ENCODE measurements at places on chromosomes 7 and 10. TPM values are rescaled to one million over a fixed set of nuclear protein-coding genes. Genes with fewer than 3 reads are reported as not detected.

Gene SORCS3
- total RNA-seq: not detected

GRCh38 chr10:9035355-9035754 lies 980.9 kb downstream of the GATA3 start:
- peaks cover 7% of the 10 kb centered on the region for H3K36me3 ChIP-seq
- no peak for DNase-seq
- H3K4me1 ChIP-seq: no peaks in the 10 kb centered on the region
- H3K27me3 ChIP-seq: no peaks in the 10 kb centered on the region

DNA sequence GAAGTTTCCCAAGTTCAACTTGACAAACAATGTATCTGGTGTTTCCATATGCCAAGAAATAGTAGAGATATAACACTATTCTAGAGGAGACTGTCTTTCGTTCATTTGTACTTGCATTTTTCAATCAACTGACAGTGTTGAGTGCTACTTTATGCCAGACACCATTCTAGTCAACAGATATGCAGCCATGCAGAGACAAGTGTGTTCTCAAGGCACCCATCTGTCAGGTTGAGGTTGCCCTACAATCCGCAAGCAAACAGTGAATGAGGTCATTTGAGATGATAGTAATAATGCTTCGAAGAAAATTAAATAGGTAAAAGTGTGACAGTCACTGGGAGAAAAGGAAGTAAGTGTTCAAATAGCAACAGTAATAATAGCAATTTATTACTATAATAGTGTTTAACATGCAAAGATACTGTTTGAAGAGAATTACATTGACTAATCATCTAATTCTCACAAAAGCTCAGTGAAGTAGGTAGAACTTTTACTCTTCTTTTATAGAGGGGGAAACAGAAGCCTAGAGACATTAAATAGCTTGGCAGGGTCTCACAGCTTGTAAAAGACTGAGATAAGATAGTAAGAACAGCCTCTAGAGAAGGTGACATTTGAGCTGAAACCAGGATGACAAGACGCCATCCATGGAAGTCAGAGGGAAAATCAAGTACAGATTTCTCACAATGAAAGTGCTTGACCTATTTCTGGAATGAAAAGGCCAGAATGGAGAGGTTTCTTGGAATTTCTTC lies 936.9 kb downstream of the SORCS3 start:
- H3K4me3 ChIP-seq: no peak overlapping the region
- no peaks in the 10 kb centered on the region for H3K4me1 ChIP-seq
- H3K27me3 ChIP-seq: peaks cover 4% of the 10 kb centered on the region
- H3K27ac ChIP-seq: no peak overlapping the region
- no peaks in the 10 kb centered on the region for H3K36me3 ChIP-seq

GRCh38 chr10:96292971-96293920 lies 11.0 kb upstream of the DNTT start:
- no peak overlapping the region for H3K4me3 ChIP-seq
- peaks cover 17% of the 10 kb centered on the region for H3K4me1 ChIP-seq
- no peaks in the 10 kb centered on the region for H3K36me3 ChIP-seq
- no peak overlapping the region for H3K27ac ChIP-seq
- DNase-seq: peak; percentile 31

Gene PLXDC2
- total RNA-seq: not detected

- no peak for DNase-seq
- H3K27me3 ChIP-seq: no peaks in the 10 kb centered on the region
- H3K4me1 ChIP-seq: no peaks in the 10 kb centered on the region
- no peak overlapping the region for H3K4me3 ChIP-seq
- no peak overlapping the region for H3K27ac ChIP-seq
Observed at GRCh38 chr7:126760914-126761577, 491.7 kb downstream of the GRM8 start.

DNA sequence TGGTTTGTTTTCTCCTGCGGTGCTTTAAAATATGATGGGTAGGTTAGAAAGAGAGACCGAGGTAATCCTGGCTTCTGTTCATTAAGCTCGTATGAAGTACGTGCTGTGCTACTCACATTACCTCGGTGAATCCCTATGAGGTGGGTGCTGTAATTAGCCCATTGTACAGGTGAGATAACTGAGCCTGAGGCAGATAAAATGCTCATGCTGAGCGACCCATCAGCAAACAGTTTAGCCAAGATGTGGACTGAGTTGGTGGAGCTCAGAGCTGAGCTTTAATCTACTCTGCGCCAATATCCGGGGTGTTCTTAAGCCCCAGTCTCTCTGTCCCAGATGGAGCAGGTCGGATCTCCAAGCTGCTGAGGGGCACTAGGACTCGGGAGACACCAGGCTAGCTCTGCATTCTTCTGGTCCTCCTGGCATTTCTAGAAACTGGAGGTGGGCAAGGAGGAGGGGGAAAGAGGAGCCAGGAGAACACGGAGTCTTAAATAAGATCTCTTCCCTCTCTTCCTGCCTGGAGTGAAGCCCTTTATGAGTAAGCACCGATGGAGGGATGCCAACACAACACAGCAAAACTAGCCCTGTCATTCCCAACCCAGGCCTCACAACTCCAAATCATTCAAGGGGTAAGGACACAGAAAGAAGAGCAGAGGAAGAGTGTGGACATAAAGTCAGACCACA lies 458.5 kb downstream of the KCNMA1 start:
- H3K4me3 ChIP-seq: no peak overlapping the region
- H3K27ac ChIP-seq: no peak overlapping the region
- no peak for DNase-seq
- H3K27me3 ChIP-seq: peaks cover 21% of the 10 kb centered on the region

Measured in activated naive CD4-positive, alpha-beta T cell treated with anti-CD3 and anti-CD28 coated beads for 36 hours (primary cell).